ENCODE measurements at places on chromosomes 5 and 9.

DNA sequence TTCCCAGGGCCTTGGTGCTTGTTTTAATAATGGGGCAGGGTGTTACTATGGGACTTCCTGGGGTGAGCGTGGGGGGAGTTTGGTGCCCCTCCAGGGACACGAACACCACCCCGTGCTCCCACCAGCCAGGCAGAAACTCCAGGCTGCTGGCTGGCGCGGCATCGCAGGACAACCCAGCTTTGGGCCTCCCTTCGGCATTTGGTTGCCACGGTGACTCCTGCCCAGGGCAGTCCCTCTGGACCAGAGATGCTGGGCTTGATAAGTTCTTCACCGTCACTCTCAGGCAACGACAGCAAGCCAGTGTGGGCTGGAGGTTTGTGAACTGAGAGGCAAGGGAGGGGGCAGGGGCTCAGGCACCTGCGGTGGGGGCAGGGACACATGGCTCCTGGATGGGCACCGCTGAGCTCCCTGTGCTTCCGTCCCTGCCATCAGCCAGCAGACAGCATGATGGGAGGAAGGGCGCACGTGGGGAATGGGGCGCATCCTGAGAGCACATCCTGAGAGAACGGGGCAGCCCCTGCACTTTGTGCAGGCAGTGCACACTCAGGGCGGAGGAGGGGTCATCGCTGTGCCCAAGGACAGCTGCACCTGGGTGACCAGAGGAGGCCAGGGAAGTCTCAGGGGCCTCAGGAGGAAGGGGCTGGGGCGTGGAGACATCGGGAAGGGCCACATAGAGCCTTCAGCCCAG lies 116.4 kb downstream of the RXRA start:
- peak; percentile 89 for DNase-seq

DNA sequence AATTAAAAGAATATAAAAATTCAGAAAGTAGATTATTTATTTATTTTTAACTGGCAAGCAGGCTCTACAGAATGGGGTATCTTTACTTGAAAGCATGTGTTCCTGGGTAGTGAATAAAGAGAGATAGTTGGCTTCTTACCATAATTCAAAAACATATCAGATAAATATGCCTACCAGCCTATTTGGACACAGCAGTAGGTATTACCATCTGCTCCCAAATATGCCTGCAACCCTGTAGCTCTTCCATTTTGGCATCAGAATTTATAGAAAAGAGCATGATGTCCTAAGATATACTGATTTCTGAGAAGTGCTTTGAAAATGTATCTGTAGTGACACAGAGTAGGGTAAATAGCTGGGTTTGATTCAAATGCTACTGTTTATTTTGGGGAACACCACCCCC lies 1300.5 kb upstream of the DMAC1 start:
- no peak for DNase-seq

GRCh38 chr5:114448481-114448880 lies 86.6 kb downstream of the KCNN2 start:
- peak; percentile 43 for DNase-seq

DNA sequence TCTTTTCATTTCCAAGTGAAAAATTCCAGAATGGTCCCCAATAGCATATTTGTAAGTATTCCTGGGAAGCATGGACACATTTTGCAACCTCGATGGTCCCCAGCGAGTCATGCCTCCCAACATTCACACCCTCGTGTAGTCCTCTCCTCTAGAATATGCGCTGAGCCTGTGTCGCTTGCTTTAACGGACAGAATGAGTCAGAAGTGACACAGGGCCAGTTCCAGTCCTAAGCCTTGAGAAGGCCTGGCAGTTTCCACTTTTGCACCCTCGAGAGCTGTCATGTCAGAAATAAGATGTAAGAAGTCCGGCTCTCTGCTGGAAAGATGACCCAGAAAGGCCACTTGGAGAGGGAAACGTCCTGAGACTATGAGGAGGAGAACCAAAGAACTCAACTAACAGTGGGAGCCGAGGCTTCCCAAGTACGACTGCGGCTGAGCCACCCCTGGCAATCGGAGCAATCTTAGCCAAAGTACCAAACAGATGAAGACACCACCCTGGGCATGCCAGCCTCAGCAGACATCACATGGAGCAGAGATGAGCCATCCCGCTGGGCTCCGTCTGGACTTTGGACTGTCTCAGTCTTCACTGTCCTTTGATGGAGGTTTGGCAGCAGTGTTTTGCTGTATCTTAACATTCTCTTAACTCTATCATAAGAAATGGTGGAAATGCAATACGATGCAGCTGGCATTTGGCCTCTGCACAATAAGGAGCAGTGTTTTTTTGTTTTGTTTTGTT lies 42.6 kb upstream of the GFPT2 start:
- no peak for DNase-seq

DNA sequence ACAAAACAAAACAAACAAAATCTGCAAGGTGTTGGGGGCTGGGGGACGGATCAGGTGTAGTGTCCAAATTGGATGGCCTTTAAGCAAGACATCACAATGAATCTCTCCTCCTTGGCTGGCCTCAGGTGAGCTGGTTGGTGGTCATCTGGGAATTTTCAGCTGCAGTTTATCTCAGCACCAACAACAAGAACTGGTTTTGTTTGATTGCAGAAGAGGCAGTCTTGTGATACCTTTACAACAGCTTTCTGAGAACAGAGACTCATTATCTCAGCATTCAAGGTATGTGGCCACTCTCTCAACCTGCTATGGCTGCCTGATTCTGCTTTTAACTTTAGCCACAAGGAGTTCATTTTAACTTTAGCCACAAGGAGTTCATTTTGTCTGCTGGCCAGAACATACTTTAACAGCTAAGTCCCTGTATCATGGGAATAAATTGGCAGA lies 1543.4 kb downstream of the EFNA5 start:
- DNase-seq, result peak; percentile 89

DNA sequence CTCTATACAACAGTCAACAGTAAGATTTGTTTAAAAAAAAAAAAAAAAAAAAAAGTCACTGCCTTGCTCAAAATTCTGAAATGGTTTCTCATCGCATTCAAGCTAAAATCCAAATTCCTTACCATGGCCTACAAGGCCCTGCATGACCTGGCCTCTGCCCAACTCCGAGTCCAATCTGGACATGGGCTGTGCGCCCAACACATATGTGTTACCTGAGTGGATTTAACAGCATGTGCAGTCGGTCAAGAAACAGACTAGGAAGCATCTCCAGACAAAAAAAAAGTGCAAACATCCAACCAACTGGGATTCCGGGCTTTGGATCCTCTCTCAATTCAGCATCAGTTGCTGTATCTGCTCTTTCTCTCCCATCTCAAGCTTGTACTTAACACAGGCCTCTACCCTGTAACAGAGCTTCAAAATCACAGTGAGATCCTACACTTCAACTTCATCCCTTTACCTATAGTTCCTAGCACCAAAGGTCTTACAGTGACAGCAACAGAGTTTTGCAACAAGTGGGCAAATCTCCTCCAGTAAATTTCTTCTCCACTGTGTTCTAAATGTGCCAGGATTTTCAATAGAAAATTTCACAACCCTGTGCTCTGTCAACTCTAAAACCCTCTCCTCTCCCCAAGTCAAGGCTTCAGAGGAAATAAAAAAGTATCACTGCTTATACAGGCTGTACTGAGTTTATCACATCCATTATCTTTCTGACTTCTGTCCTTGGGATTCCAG lies 19.6 kb downstream of the ZNF608 start:
- no peak for DNase-seq

DNA sequence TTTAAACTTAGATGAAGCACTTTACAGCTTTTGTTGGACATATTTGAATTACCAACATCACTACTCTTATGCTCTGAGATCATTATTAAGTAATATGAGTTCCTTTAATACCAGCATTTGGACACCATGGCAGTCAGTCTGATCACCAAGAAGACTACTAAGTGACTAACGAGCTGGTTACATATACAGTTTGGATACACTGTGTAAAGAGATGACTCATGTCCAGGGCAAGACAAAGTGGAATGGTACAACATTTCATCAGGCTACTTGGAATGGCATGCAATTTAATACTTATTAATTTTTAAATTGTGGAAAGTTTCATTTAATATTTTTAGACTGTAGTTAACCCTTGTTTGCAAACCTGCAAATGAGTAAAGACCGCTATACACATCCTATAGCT lies 237.4 kb upstream of the PRDM9 start:
- DNase-seq, result no peak

GRCh38 chr9:137243626-137244485 lies 2.8 kb downstream of the TUBB4B start:
- DNase-seq, result peak; percentile 50

DNA sequence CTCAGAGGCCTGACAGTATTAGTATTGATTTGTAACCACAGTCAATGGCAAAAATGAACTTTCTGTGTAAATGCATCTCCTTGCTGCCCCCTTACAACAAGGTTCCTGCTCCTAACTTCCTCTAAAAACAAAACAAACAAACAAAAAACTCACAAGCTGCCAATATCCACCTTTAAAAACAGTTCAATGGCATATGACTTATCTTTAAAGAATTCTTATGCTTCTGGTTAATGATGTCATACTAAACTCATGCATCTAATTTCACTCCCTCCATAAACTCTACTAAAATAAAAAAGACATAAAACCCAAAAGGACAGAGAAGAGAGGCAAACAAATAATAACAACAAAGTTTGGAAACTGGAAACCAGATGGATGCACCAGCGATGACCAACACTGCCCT lies 9.0 kb upstream of the OR1N1 start:
- no peak for DNase-seq

GRCh38 chr9:86141843-86142242 lies 42.5 kb upstream of the GOLM1 start:
- DNase-seq, result no peak

DNA sequence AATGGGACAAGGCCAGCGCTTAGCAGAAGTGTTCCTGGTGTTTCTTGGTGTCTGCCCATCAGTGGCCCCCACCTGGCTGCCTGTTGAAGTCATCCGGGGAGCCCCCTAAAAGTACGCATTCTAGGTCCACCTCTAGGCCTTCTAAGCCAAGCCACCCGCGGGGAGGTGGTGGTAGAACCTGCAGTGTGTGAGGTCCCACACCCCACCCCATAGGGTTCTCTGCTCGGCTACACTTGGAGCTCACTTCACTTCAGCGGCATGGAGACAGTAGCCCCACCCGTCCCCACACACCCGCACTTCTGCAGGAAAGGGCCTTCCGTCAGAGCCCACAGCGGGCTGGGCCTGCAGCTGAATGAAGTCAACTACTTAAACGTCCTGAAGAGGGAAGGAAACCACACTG lies 29.6 kb upstream of the FCN2 start:
- no peak for DNase-seq

- peak; percentile 27 for DNase-seq
These were observed 237.5 kb downstream of the CHSY3 start for GRCh38 chr5:130141659-130142320.

DNA sequence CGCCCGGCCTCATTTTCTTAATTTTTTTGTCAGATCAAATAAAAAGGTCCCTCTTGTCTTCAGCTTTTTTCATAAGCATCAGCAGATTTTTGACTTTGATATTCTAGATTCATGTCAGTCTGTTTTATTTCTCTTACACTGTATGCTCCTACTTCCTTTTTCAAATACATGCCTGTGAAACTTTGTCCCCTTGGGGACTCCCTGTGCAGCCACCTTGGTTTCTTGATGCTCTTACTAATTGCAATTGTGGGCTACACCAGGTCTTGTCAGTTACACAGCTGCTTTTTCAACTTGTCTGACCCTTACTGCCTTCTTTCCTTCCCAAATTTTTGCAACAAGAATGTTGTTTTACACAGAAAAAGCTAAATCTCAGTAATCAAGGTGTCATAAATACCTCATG lies 238.2 kb upstream of the KCNN2 start:
- DNase-seq, result no peak

DNA sequence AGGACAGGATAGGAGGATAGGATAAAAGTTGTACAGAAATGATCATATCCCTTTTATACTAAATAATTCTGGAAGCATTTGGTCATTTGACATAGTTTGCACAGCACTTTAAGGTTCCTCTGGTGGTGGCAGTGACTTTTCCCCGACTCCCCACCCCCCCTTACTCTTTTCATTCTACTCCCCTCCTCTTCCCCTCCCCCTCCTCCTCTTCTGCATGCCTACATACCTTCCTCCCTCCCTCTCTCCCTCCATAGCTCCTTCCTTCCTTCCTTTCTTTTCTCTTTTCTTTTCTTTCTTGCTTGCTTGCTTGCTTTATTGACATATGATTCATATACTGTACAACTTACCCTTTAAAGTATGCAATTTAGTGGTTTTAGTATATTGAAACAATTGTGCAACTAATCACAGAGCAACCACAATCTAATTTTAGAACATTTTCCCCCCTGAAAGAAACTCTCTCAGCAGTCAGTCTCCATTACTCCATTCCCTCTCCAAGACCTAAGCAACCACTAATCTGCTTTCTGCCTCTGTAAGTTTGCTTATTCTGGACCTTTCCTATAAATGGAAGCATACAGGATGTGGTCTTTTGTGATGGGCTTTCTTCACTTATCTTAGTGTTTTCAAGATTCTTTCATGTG lies 159.0 kb downstream of the HACD4 start:
- DNase-seq, result no peak

GRCh38 chr5:74603376-74603775 lies 37.2 kb downstream of the ENC1 start:
- no peak for DNase-seq

DNA sequence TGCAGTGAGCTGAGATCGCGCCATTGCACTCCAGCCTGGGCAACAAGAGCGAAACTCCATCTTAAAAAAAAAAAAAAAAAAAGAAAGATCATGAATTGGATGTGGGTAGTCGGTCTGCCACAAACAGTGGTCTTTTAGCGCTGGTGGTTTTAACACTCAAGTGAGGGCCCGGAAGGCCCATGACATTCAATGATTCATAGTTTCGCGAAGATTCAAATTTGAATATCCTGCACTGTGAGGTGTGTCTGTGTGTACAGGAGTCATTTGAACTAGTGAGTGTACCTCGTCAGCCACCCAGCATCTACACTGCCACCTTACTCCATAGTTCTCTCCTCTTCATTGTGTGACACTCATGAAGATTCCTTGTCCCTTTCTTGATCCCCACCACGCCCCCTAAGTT lies 41.3 kb downstream of the CFAP77 start:
- DNase-seq, result no peak

- no peak for DNase-seq
These were observed 54.0 kb upstream of the NTRK2 start for GRCh38 chr9:84615544-84615943.

GRCh38 chr5:2021484-2022176 lies 138.9 kb upstream of the IRX4 start:
- no peak for DNase-seq

DNA sequence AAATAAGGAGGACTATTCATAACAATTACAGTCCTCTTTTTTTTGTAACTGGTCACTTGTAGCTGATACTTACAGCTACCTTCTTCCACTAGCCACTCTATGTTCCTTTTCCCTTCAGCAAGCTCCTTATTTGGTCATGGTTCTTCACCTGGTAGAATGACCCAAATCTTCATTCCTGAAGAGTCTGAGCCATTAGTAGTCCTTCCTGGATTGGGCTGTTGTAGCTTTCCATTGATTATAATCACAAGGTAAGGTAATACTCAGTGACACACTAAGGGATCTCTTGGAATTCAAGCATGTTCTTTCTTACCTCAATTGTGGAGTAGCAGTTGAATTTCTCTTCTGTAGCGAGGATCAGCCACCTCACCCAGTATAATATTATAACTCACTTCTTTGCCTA lies 25.5 kb upstream of the ITGA2 start:
- peak; percentile 94 for DNase-seq

Measured in trophoblast cell (in vitro differentiated cells and primary cell).